ENCODE measurements at places on chromosomes 12 and 14.
A peak's percentile ranks its signal among the peaks of the same experiment; 100 is the strongest.

GRCh38 chr14:85428926-85429325 is 101.0 kb upstream of the FLRT2 start:
- no peak for DNase-seq
- H3K4me3 ChIP-seq: no peak overlapping the region
- no peaks in the 10 kb centered on the region for H3K36me3 ChIP-seq
- no peaks in the 10 kb centered on the region for H3K4me1 ChIP-seq
- H3K27me3 ChIP-seq: no peaks in the 10 kb centered on the region

GRCh38 chr12:90106568-90106967 is 397.9 kb upstream of the ATP2B1 start:
- H3K27me3 ChIP-seq: no peaks in the 10 kb centered on the region
- H3K27ac ChIP-seq: no peak overlapping the region
- H3K36me3 ChIP-seq: no peaks in the 10 kb centered on the region
- H3K4me1 ChIP-seq: no peaks in the 10 kb centered on the region
- DNase-seq: no peak

DNA sequence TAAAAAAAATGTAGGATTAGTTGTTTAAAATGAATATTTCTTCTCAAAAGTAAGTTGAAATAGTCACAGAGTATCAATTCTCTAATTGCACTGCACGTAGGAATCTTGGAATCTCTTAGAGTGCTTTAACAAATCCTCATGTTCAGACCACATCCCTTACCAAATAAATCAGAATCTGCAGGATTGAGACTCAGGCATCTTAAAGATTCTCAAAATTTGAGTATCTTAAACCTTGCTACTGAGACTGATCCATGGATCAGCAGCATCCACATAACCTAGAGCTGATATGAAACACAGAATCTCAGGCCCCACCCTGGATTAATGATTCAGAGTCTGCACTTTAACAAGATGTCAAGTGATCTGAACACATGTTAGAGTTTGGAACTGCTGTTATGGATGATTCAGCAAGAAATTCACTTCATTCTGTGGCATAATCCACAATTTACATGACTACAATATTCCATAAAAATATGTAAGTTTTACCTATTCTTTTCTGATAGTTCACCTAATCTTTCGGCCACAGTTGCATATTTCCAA is 58.7 kb downstream of the ADAMTS20 start:
- no peaks in the 10 kb centered on the region for H3K36me3 ChIP-seq
- H3K4me1 ChIP-seq: no peaks in the 10 kb centered on the region
- H3K4me3 ChIP-seq: no peak overlapping the region
- H3K27me3 ChIP-seq: no peaks in the 10 kb centered on the region

- H3K27me3 ChIP-seq: no peaks in the 10 kb centered on the region
- H3K4me3 ChIP-seq: no peak overlapping the region
- no peak overlapping the region for H3K27ac ChIP-seq
- peaks cover 14% of the 10 kb centered on the region for H3K4me1 ChIP-seq
- no peak for DNase-seq
- no peaks in the 10 kb centered on the region for H3K36me3 ChIP-seq
Measured at GRCh38 chr12:47041327-47041726, 38.1 kb upstream of the PCED1B start.

DNA sequence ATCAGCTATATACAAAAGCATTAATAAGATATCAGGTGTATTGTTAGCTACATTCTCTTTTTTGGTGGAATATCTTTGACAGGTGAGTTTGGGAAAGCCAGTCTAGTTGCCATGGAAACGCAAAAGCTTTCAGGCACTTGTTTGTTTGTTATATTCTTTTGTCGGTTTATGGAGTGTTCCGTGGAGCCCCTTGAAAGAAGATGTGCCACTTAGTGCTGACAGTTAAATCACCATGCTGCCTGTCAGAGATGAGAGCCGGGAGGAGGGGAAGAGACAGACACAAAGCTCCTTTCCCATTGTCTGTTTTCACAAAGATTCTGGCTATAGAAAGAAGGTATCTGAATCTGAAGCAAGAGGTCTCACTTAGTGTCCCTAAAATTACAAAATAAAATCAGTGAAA is 170.8 kb downstream of the SNAPC1 start:
- H3K36me3 ChIP-seq: no peaks in the 10 kb centered on the region
- H3K27me3 ChIP-seq: no peaks in the 10 kb centered on the region
- DNase-seq: no peak
- no peak overlapping the region for H3K4me3 ChIP-seq
- no peak overlapping the region for H3K27ac ChIP-seq
- H3K4me1 ChIP-seq: no peaks in the 10 kb centered on the region

GRCh38 chr12:90695415-90695814 is 259.6 kb downstream of the CCER1 start:
- no peaks in the 10 kb centered on the region for H3K36me3 ChIP-seq
- H3K27ac ChIP-seq: no peak overlapping the region
- H3K27me3 ChIP-seq: no peaks in the 10 kb centered on the region
- H3K4me1 ChIP-seq: no peaks in the 10 kb centered on the region
- DNase-seq: no peak

DNA sequence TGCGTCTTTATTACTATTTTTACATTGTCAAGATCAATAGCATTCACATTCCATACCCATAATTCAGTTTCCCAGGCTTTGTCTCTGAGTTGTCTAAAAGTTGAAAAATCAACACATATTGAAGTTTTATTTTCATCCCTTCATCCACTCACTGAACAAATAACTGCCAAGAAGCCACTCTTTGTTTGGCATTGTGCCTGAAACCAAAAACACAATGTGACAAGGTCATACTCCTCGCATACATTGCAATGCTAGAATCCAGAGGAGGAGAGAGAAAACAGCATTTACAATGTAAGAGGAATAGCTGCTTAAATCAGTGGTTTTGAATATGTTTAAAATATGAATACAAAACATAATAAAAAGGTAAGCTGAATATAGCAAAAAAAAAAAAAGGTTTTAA is 71.8 kb downstream of the CCDC60 start:
- no peaks in the 10 kb centered on the region for H3K27me3 ChIP-seq
- H3K4me3 ChIP-seq: no peak overlapping the region
- H3K27ac ChIP-seq: no peak overlapping the region
- no peaks in the 10 kb centered on the region for H3K4me1 ChIP-seq
- DNase-seq: no peak

DNA sequence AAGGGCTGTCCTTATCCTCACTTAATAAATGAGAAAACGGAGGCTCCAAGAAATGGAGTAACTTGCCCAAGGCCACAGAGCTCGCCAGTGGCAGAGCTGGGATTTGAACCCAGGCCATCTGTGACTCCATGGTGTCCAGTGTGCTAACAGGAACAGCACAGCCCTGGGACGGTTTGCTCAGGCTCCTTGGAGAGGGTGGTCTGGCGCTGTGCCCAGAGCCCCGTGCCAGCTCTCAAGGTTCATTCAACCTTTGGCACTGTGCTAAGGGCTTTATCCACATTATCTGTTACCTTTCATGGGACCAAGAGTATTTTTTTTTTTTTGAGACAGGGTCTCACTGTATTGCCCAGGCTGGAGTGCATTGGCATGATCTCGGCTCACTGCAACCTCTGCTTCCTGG is 8.1 kb downstream of the DAO start:
- H3K36me3 ChIP-seq: no peaks in the 10 kb centered on the region
- no peak overlapping the region for H3K27ac ChIP-seq
- H3K4me3 ChIP-seq: no peak overlapping the region
- DNase-seq: no peak
- H3K4me1 ChIP-seq: no peaks in the 10 kb centered on the region

GRCh38 chr12:131103669-131104462 is 150.2 kb downstream of the ADGRD1 start:
- H3K36me3 ChIP-seq: no peaks in the 10 kb centered on the region
- no peaks in the 10 kb centered on the region for H3K4me1 ChIP-seq
- H3K27me3 ChIP-seq: no peaks in the 10 kb centered on the region
- H3K27ac ChIP-seq: no peak overlapping the region
- peak; percentile 17 for DNase-seq

GRCh38 chr12:52917800-52918199 is 12.9 kb upstream of the KRT8 start:
- no peaks in the 10 kb centered on the region for H3K36me3 ChIP-seq
- H3K4me1 ChIP-seq: no peaks in the 10 kb centered on the region
- H3K4me3 ChIP-seq: no peak overlapping the region

- DNase-seq: no peak
- H3K4me3 ChIP-seq: no peak overlapping the region
- no peaks in the 10 kb centered on the region for H3K36me3 ChIP-seq
- H3K27ac ChIP-seq: no peak overlapping the region
- H3K27me3 ChIP-seq: no peaks in the 10 kb centered on the region
Measured at GRCh38 chr12:85457016-85457415, 177.0 kb downstream of the ALX1 start.

- H3K27me3 ChIP-seq: no peaks in the 10 kb centered on the region
- H3K27ac ChIP-seq: no peak overlapping the region
- no peak overlapping the region for H3K4me3 ChIP-seq
- H3K4me1 ChIP-seq: peaks cover 6% of the 10 kb centered on the region
Measured at GRCh38 chr12:71954083-71954778, 15.6 kb downstream of the TPH2 start.

DNA sequence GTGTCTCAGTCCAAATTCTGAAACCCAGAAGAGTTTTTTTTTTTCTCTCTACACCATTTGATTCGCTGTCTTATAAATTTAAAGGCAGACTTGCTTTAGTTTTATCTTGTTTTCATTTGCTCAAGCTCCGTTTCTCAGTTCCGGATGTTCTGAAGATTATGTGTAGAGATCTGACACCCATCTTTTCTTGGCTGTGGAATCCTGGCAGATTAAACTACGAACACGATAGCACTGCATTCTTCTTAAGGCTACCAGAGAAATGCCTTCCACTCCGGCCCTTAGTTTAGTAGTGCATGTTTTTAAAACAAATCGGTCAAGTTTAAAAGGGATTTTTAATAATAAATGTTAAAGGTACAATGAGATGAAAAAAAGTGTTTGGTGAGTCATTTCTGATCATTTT is 106.4 kb downstream of the LMO3 start:
- H3K4me3 ChIP-seq: no peak overlapping the region
- DNase-seq: no peak
- H3K27me3 ChIP-seq: no peaks in the 10 kb centered on the region
- H3K4me1 ChIP-seq: no peaks in the 10 kb centered on the region
- no peaks in the 10 kb centered on the region for H3K36me3 ChIP-seq
- H3K27ac ChIP-seq: no peak overlapping the region

DNA sequence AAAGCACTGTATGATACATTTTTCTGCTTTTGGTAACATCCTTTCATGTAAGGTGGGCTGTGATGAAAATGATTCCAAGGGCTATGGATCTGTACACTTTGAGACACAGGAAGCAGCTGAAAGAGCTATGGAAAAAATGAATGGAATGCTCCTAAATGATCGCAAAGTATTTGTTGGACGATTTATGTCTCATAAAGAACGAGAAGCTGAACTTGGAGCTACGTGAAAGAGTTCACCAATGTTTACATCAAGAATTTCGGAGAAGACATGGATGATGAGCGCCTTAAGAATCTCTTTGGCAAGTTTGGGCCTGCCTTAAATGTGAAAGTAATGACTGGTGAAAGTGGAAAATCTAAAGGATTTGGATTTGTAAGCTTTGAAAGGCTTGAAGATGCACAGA is 22.1 kb upstream of the SRGAP1 start:
- peak overlapping the region; percentile 56 for H3K4me3 ChIP-seq
- no peak overlapping the region for H3K27ac ChIP-seq
- no peaks in the 10 kb centered on the region for H3K27me3 ChIP-seq
- DNase-seq: no peak
- H3K4me1 ChIP-seq: no peaks in the 10 kb centered on the region
- H3K36me3 ChIP-seq: no peaks in the 10 kb centered on the region

- DNase-seq: no peak
- no peaks in the 10 kb centered on the region for H3K36me3 ChIP-seq
- no peak overlapping the region for H3K27ac ChIP-seq
- H3K27me3 ChIP-seq: no peaks in the 10 kb centered on the region
- H3K4me1 ChIP-seq: no peaks in the 10 kb centered on the region
- no peak overlapping the region for H3K4me3 ChIP-seq
Measured at GRCh38 chr12:51512438-51512837, 78.6 kb upstream of the SCN8A start.

- H3K4me3 ChIP-seq: no peak within 1 kb of the TSS
- DNase-seq: no peak
- H3K27me3 ChIP-seq: no peaks in the 10 kb centered on the region
Measured at GRCh38 chr14:24609655-24610344, at the start of gene GZMH. TSS of gene GZMH (minus strand) at chr14:24609685. CDS start at chr14:24609613, 72 bp downstream.

GRCh38 chr12:67721248-67721647 is 72.7 kb downstream of the DYRK2 start:
- H3K36me3 ChIP-seq: no peaks in the 10 kb centered on the region
- H3K4me1 ChIP-seq: no peaks in the 10 kb centered on the region
- no peaks in the 10 kb centered on the region for H3K27me3 ChIP-seq
- no peak for DNase-seq
- H3K27ac ChIP-seq: no peak overlapping the region

- H3K27me3 ChIP-seq: peaks cover 2% of the 10 kb centered on the region
- no peaks in the 10 kb centered on the region for H3K36me3 ChIP-seq
- no peak overlapping the region for H3K27ac ChIP-seq
- H3K4me1 ChIP-seq: no peaks in the 10 kb centered on the region
- DNase-seq: no peak
- no peak overlapping the region for H3K4me3 ChIP-seq
Measured at GRCh38 chr12:114123108-114123507, 157.0 kb upstream of the RBM19 start.

- H3K4me3 ChIP-seq: no peak overlapping the region
- H3K36me3 ChIP-seq: no peaks in the 10 kb centered on the region
- H3K27me3 ChIP-seq: no peaks in the 10 kb centered on the region
Measured at GRCh38 chr12:91744597-91744996, 401.0 kb downstream of the BTG1 start.
